Inflammatory macrophage (primary cell): ENCODE measurements at places on chromosomes 1 and 21.

DNA sequence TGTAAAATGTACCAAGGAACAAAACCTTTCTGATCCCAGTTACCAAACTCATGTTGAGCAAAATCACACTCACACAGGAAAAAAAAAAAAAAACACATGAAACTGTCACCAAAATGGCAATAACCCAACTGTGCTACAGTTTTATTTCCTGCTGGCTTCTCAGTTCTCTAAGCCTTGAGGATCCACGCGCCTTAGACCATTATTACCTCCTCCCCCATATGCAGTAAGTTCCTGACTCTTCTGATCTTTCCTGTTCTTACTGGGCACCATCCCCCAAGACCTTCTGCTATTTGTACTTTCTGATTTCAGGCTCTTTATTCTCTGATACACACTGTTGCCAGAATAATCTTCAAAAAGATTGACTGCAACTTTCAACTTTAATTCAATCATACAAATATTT, 79.6 kb downstream of the SLC45A1 start:
- peak; percentile 63 for DNase-seq

GRCh38 chr1:230128569-230129285, 61.7 kb downstream of the GALNT2 start:
- DNase-seq: no peak

DNA sequence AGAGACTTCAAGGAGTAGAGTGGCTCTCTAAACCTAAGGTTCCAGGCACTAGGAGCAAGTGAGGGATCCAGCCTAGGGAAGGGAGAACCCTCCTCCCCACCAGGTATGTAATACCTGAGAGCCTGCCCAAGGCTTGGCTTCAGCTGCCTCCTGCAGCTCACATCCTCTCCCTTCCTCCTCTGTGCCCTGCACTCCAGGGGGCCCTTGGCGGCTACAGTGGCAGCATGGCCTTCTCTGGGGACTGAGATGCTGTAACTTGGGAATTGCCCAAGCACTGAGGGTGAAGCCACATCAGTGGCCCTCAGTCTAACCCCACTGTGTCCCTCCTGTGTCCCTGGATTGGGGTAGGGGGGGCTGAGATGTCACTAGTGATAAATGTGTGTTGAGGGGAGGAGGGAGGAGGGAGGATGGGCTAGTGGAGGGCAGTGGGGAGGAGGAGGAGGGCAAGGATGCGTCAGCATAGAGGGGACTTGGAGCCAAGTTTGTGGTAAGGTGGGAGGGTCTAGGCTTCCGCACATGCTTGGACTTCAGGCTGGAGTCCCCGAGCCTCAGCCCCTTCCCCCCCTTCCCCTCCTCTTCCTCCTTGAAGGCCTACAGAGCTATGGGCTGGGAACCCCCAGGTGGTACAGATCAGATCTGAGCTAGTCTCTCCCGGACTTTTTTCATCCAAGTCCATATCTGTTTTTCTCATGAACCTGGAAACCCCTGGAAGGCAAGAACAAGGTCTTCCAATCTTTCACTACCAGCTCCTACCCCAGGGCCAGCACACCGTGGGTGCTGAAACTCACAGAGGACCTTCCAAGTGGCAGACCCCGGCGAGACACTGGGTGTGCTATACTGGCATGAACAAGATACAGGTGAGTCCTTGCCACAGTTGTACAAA, 17.5 kb downstream of the COL9A2 start:
- no peak for DNase-seq

- no peak for DNase-seq
Observed at GRCh38 chr1:221109930-221110329, 230.7 kb downstream of the HLX start.

GRCh38 chr1:173248247-173248940, 41.3 kb upstream of the TNFSF4 start:
- no peak for DNase-seq

DNA sequence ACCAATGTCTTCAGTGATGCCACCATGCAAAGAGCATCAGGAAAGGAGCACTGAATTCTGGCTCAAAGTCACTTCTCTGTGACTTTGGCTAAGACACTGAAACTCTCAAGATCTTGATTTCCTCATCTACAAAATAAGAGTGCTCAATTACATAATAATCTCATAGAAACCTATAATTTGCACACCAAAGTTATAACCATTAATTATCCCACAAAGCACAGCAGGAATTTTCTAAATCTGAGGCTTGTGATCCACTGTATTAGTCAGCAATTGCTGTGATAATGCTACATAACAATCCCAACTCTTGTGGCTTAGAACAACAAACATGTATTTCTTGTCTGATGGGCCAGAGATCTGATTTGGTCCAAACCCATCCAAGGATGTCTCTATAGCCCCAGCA, 108.7 kb downstream of the PSMG1 start:
- no peak for DNase-seq

- no peak for DNase-seq
Observed at GRCh38 chr21:34342476-34342875, 21.3 kb upstream of the KCNE2 start.

DNA sequence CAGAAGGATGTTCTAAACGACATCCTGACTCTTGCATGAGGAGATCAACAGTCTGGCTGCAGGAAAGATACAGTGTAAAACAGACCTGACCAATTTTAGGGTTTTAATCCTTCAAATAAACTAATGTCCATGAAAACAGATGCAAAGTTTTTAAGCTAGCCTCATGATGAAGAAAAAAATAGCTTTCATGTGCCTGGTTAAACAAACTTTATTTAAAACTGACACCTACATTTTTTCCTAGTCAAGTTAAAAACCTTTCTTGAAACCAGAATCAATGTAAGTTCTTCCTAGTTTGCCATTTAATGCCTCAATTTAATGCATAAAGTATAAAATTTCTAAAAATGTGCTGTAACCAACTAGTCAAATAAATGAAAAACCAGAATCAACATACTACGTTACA, 2.9 kb downstream of the WDR26 start:
- DNase-seq: no peak

GRCh38 chr1:206551986-206552326, 44.6 kb downstream of the RASSF5 start:
- no peak for DNase-seq

- DNase-seq: no peak
Observed at GRCh38 chr1:227901906-227902640, 45.7 kb downstream of the WNT9A start.

DNA sequence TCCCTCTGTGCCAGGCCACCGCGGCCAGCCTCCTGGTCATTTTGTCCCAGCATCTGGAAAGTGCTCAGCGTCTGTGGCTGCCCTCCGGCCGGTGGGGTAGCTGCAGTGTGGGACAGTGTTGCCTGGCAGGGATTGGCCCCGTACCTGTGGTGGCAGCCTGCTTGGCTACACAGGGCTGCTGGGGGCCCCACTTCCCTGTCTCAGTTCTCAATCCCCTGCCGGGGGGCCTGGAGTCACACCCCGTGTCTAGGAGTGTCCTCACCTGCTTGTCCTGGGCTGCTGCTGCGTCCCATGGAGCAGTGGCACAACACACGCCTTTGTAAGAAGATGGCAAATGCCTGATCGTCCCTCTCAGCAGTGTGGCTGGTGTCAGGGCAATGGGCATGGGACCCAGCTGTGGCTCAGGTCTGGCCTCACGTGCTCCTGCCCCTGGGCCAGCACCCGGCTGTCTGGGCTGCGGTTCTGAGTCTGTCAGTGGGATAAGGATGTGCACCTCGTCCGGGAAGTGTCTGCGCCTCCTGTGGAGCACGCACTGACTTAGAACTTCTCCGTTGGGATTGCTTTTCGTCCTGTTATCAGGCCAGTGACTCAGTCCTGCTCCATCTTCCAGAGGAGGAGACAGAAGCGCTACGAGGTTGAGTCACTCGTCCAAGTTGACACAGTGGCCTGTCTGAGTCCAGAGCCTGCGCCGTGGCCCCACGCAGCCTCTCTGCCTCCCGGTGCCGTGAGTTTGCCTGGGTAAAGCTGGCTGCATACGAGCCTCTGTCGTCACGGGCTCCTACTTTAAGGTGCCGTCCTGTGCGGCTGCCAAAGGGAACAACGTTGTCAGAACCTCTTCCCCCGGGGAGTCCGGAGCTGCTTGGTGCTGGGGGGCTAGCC, 41.0 kb downstream of the CRYAA start:
- no peak for DNase-seq

GRCh38 chr1:247111700-247112478, 7.7 kb upstream of the ZNF669 start:
- peak; percentile 60 for DNase-seq

DNA sequence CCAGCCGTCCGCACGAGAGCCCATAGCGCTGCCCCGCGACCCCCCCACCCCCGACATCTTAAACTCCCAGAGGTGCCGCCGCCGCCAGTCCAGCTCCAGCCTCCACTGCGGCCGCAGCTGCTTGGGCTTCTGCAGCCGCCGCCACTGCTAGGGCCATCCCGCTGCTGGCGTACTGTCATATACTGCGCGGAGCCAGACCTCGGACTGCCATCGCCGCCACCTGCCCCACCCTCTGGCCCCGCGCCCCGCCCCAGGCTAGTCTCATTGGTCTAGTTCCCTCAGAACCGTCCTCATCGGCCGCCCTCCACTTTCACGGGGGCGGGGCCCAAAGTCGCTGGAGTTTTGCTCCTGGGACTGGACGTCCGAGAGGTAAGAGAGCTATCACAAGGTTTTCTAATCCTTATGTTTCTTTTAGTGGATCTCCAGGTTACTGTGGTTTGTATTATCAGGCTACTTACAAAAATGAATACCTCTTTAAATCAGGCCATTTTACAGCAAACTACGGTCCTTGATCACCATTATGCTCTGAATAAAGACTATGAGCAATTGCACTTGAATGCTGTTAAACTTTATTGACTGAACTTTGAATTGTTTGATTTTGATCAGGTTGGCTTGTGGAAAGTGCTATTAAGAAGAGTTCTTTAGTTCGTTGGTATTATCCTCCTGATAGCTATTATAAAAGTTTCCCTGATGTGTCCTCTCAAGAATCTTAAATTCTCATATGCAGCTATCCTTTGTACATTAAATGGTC, 2.8 kb upstream of the CD1D start:
- DNase-seq: peak; percentile 83

DNA sequence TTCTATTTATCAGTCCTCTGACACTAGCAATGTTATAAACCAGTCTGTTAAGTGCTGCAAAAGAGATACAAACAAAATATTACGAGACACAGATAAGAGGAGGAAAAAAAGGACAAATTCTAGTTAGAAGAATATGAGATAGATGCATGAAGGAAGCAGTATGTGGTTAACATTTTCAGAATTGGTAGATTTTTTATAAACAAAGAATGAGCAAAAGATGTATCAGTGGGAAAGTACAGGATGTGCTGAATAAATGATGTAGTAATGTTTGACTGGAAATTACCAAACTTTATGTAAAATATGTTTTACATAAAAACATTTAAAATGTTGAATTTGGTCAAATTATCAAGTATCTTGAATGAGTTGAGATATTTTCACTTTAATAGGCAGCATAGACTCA, 574.2 kb downstream of the NUF2 start:
- no peak for DNase-seq

- DNase-seq: no peak
Observed at GRCh38 chr1:231463541-231463940, 41.5 kb upstream of the EGLN1 start.
